ENCODE measurements at places on chromosomes 16 and 17.

DNA sequence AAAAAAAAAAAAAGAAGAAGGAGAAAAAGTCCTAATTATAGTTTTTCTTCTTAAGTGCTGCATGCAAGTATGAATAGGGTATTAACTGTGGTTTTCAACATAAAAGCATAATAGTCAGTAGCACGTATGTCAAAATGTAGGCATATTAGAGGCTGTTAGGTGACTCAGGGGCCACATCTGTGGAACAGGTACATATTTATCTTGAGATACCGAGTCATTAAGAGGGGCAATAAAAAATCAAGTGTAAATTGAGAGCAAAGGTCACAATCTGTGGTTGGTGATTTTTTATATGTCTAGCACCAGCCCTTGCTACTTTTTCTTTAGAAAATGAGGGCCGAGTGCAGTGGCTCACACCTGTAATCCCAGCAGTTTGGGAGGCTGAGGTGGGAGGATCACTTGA, 1113.8 kb upstream of the RBFOX1 start:
- DNase-seq = no peak

- DNase-seq = peak; percentile 44
Measured at GRCh38 chr16:50326835-50327465, 41.8 kb downstream of the BRD7 start.

- no peak for DNase-seq
Measured at GRCh38 chr17:81482673-81483072, 29.9 kb downstream of the ACTG1 start.

GRCh38 chr16:49889725-49890397, 33.9 kb upstream of the ZNF423 start:
- no peak for DNase-seq

DNA sequence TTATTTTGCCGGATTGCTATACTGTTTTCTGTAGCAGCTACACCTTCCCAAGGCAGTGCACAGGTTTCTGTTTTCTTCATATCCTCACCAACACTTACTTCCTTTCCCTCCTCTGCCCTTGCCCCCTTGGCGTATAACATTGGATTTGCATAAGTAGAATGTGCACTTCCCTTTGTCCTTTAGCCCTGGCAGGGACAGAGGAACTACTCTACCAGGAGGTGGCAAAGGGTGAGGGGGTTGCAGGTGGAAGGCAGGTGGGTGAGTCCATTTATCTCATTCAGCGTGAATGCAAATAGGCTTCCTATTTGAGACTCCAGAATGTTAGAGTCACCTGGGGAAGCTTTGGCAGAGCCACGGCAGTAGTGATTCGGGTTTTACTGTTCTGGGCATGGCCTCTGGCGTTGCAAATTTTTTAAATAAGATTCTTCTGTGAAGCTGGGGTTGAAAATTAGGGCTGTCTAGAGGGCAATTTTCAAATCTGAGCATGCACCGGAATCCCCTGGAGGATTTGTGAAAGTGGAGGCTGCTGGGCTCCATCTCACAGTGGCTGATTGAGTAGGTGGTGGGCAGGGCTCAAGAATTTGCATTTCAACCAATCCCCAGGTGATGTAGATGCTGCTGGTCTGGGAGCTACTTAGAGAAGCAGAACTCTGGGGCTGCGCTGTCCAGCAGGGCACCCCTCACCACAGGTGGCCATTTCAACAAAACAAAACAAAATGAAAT, 84.7 kb downstream of the PLCG2 start:
- no peak for DNase-seq

DNA sequence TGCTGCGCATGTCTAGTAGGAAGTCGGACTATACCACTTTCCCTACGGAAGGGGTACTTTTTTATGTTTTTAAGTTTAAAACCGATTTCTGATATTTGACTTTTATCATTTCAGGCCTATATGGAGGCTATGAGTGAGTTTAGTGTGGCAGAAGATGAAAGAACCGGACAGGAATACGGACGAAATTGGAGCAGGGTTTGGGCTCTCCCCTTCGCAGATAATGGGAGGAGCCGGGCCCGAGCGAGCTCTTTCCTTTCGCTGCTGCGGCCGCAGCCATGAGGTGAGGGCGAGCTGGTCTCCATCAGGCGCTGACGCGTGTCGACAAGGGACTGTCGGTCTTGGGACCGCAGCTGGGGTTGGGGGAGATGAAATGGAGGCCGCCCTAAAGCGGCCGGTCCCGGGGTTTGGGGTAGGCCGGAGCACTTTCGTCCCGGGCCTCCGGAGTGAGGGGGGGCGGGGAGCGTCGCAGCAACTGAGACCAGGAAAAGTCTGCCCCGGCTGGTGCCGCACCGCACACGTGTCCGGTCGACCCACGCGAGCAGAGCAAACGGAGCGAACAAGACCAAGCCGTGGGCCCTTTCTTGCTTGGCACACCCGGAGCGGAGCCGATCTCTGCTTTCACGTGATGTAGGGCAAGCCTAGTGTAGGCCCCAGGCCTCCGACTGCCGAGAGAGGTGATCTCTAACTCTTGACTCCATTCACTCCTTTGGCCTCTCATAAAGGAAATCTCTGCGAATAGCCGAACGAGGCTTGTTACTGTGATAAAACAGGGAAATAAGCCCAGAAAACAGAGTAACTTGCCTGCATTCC, at the start of gene RPL19:
TSS of gene RPL19 (plus strand) at position 214 of the 810 bp plus-strand sequence. CDS start at position 276, 62 bp downstream.
- DNase-seq = peak; percentile 82

DNA sequence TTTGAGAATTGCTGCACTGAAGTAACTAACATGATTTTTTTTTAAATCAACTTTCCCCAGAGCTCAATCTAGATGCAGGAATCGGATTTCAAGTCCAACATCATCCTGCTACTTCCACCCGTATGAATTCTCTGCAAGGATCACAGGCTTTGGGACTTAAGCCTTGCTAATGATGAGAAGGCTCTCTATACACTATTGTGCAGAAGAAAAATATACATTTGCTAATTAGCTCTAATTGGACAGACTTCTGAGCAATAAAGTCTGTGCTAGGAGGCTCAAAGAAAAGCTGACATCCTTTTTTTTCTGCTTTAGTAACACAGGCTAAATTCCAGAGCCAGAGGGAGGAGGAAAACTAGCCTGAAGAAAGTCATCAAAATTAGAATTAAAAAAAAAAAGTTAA, 433.6 kb downstream of the PMP22 start:
- DNase-seq = no peak

All from activated naive CD8-positive, alpha-beta T cell treated with anti-CD3 and anti-CD28 coated beads, Interleukin-2, amount 50 U/mL, for 24 hours (primary cell).